NCI-H1092 (cell line): ENCODE measurements at places on chromosomes 11 and 22.

GRCh38 chr22:50444663-50445062, 30.2 kb downstream of the SBF1 start:
- no peak for DNase-seq

- peak; percentile 16 for DNase-seq
Measured at GRCh38 chr11:16611926-16612565, 126.4 kb upstream of the C11orf58 start.

- no peak for DNase-seq
Measured at GRCh38 chr11:19845626-19846025, 133.0 kb downstream of the NAV2 start.

DNA sequence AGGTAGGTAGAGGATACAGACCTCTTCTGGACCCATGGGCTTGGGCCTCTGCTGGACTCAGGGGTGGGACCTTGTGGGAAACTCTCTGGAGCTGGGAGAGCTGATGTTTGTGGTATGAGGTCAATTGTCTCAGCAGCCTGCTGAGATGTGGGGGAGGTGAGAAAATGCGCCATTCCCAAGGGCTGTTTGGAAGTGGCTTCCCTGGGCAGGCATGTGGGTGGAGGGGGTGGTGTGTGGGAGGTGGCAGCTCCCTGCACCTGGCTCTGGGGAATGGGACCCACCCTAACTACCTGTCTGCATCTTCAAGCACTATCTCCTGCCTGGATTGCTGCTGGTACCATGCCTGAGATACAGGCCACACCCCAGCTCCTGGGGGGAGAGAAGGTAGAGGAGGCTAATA, 97.4 kb upstream of the THY1 start:
- DNase-seq: no peak
